Stimulated activated CD8-positive, alpha-beta memory T cell treated with anti-CD3 and anti-CD28 coated beads, Interleukin-2, amount 100 ng/mL, for 1 hour (primary cell): ENCODE measurements at places on chromosomes 2 and 18.

DNA sequence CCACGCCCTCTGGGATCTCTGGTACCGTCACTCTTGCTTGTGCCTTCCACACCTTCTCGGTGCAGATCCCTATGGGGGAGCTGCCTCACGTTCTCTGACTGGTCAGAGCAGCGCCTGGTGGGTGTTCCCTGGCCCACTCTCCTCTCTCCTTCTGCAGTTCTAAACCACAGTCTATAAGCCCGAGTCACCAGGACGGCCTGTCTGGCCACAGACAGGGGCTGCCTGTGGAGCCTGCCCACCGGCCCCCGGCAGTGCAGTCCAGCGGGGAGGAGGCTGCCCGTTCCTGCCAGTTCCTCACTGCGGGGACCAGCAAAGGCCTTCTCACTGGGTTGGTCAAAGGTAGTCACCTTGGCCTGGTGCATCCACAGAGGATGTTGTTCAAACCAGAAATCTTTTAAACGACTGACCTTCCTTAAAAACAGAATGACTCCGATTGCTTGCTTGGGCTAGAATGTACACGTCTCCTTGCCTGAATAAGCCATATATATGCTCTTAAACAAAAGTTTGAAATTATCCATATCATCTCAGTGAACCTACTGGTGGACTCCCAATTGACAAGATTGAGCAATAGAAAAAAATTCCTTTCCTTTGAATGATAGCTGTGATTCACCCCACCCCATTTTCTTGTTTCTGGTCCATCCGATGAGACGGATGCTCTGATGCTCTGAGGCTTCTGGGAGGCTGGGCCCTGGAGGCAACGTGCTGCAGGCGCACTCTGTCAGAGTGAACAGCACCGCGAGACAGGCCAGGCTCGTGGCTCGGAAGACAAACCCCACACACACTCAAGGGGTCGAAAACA, 61.2 kb downstream of the RALBP1 start:
- no peak for DNase-seq

GRCh38 chr2:216657980-216658379, 24.8 kb downstream of the IGFBP2 start:
- DNase-seq = no peak

GRCh38 chr2:240196716-240197461, 56.4 kb upstream of the OTOS start:
- DNase-seq = no peak

GRCh38 chr2:150911766-150912280, 349.8 kb downstream of the RBM43 start:
- DNase-seq = no peak
